CD4-positive, alpha-beta T cell treated with Interleukin-15 for 4 hours (primary cell): ENCODE measurements at places on chromosomes 13 and 19.

GRCh38 chr19:17754634-17755442 lies 3.6 kb downstream of the FCHO1 start:
- no peak for DNase-seq

- DNase-seq: no peak
Observed at GRCh38 chr13:80040196-80040980, 300.5 kb downstream of the SPRY2 start.

DNA sequence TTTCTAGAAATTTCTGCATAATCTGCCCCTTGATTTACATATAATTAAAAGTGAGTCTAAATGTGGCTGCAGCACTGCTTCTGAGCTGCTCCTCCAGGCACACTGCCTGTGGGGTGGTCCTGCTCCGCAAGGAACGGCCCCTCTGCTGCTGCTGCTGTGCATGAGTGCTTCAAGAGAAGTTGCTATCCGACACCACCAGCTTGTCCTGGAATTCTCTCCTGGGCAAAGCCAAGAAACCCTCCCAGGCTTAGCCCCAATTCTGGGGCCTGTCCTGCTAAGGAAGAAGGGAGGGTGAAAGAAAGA lies 7.5 kb upstream of the PDCD5 start:
- DNase-seq: no peak

DNA sequence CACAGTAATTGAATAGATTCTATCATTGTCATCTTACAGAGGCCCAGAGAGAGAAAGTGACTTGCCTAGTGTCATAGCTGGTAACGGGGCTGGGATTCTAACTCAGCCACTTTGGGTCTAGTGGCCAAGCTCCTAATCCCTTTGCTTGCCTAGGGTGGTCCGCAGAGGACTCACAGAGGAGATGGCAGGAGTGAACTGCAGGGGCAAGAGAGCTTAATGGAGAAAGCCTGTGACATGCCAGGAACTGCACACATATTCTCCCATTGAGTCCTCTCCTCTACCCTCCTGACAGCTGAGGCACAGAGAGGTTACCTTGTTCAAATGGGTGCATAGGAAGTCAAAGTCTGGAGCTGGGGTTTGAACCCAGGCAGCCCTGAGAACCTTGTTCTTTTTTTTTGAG lies 2.7 kb downstream of the LSR start:
- DNase-seq: no peak

DNA sequence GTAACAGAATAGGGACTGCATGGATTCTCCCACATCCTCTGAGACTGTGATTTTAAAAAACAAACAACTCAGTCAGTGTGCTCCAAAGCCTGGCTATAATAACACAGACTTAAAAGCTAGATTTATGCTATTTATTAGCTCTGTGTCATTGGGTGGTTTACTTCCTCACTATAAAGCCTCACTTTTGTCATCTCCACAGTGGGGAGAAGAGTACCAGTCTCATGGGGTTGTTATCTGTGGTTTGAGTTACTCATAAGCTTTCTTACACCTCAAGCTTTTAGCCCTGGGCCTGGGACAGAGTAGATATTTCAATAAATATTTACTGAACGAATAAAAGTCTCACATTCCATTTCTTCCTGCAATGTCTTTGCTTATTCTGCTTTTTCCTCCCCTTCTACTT lies 5.3 kb downstream of the RNASEH2B start:
- peak; percentile 48 for DNase-seq

DNA sequence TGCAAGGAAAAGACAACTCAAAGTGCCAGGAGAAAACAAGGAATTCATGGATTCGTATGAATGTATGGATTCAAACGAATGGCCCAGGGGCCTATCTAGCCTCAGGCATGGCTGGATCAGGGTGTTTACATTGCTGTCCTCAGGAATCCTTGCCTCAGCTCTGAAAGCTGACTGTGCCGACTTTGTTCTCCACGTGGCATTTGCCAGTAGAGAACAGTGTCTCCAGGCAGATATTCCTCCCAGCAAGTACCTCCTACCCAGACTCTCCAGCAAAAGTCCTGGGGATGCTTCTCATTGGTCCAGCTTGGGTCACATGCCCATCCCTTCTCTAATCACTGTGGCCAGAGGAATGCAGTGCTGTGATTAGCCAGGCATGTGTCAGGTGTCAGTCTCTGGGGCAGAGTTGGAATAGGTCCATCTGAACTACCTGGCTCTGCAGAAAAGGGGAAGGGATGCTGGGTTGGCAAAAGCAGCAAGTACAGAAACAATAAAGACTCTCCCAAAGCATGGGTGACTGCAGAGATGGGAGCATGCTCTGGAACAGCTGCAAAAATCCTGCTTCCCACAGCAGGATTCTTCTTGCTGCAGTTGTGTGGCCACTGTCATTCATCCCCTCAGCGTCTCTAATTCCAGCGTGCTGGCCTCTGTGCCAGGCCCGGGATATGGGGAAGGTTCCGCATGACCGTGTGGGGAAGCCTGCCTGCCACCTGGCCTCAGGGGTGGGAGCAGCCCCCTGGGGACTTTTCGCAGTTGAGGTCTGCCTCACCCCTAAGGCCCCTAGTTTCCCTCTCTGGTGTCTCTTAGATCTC lies 30.0 kb downstream of the CCNE1 start:
- no peak for DNase-seq

GRCh38 chr13:114071991-114072390 lies 60.4 kb downstream of the RASA3 start:
- no peak for DNase-seq

DNA sequence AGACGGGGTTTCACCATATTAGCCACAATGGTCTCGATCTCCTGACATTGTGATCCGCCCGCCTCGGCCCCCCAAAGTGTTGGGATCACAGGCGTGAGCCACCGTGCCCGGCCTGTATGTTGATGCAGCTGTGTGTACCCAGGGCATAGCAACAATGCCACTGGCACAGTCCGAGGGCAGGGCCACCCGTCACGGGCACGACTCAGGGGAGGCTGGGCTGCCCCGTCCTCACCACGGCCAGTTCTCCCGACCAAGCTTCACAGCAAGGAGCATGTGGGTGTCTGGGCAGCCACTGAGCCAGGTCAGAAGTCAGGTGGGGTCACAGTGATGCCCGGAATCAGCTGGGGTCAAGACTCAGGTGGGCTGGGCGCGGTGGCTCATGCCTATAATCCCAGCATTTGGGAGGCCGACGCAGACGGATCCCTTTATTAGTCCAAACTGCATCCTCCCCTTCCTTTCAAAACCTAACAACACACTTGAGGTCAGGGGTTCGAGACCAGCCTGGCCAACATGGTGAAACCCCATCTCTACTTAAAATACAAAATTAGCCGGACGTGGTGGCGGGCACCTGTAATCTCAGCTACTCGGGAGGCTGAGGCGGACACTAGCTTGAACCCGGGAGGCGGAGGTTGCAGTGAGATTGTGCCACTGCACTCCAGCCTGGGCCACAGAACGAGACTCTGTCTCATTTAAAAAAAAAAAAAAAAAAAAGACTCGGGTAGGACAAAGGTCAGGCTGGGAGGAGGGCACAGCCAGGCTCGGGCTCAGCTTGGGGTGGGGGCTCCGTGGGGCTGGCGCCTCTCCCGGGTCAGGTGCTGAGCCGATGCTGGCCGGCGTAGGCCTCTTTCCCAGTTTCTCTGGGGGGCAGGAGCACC lies 1.2 kb upstream of the CDC34 start:
- DNase-seq: no peak

DNA sequence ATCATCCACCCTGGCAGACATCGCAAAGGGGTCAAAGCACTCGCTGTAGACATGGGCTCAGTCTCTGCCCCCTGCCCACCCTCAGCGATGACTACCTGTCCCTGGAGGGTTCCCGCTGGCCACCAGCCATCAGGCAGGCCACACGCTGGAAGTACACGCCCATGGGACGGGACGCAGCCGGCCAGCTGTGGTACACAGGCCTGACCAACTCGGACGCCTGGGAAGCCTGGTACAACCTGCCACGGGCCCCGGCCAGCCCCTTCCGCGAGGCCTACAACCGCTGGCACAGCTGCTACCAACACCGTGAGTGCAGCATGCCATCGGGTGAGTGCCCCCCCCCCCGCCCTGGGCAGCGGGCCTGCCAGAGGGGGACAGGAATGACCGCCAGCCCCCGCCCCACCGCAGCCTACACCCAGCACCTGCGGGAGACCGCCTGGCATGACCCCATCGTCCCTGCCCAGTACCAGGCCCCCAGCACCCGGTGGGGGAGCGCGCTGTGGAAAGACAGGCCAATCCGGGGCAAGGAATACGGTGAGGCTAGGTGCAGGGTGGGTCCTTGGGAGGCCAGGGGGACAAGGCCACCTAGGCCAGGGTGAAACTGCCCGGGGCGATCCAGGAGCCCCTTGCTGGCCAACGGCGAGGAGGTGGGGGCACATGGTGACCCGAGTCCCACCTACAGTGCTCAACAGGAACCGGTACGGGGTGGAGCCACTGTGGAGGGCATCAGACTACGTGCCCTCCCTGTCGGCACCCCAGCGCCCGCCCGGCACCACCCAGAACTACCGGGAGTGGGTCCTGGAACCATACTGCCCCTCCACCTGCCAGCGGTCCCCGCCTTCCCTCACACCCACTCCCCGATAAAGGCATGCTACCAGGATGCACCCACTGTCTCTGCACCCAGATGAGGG lies 4.4 kb downstream of the TEKTIP1 start:
- no peak for DNase-seq

DNA sequence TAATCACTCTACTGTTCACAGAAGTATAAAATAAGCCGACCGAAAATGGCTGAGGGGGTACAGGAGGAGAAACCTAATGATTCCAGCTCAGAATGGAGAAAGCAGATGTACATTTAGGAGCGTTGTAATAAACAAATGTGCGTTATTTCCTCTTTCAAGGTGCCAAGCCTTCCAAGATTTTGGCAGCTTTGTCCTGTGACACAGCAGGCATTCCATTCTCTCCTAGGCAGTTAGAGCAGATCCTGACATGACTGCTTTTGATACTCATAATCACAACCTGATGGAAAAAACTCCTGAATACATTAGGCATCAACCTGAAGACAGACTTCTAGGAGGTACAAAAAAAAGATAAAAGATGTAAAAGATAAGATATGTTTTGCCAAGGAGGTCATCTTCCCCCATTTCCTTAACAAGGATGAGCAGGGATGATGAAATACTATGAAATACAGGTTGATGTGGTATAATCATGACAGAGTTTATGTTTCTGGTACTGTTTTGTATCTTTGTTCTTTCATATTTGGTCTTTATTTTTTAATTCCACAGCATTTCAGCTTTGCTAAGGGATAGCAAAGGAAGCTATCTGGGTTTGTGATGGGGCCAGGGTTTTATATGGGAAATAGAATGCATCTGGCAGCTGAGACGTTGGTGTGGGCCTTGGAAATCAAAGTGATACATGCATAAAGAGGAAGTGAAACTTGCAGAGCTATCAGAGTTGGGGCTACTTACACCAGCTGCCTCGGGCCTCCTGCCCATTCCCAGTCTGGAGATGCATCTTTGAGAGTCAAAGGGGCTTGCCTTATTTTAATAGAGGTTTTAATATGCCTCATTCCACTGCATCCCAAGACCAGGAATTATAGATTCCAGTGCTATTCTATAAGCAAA lies 222.5 kb downstream of the OXGR1 start:
- DNase-seq: no peak

- no peak for DNase-seq
Observed at GRCh38 chr19:17616961-17617806, 61.7 kb downstream of the COLGALT1 start.

- DNase-seq: peak; percentile 32
Observed at GRCh38 chr19:55585658-55586339, 5.2 kb upstream of the ZNF579 start.

DNA sequence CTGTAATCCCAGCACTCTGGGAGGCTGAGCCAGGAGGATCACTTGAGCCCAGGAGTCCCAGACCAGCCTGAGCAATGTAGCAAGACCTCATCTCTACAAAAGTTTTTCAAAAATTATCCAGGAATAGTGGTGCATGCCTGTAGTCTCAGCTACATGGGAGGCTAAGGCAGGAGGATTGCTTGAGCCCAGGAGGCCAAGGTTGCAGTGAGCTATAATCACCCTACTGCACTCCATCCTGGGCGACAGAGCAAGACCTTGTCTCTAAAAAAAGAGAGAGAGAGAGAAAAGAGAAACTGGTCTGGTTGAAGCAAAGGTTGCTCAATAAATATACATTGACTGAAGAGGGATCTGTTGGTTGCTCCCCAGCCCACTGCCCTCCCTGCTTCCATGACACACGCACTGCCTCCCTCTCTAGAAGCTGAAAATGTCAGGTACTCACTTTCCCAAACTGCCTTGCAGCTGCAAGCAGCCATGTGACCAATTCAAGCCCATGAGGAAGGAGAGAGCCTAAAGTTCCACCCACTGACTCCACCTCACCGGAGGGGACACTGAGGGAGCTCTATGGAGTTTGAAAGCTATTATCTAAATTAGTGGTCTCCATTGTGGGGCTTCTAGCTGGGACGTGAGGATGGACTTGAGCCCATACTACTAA lies 14.0 kb downstream of the CEACAM16 start:
- no peak for DNase-seq

- no peak for DNase-seq
Observed at GRCh38 chr13:44629465-44630183, 53.5 kb upstream of the TSC22D1 start.

DNA sequence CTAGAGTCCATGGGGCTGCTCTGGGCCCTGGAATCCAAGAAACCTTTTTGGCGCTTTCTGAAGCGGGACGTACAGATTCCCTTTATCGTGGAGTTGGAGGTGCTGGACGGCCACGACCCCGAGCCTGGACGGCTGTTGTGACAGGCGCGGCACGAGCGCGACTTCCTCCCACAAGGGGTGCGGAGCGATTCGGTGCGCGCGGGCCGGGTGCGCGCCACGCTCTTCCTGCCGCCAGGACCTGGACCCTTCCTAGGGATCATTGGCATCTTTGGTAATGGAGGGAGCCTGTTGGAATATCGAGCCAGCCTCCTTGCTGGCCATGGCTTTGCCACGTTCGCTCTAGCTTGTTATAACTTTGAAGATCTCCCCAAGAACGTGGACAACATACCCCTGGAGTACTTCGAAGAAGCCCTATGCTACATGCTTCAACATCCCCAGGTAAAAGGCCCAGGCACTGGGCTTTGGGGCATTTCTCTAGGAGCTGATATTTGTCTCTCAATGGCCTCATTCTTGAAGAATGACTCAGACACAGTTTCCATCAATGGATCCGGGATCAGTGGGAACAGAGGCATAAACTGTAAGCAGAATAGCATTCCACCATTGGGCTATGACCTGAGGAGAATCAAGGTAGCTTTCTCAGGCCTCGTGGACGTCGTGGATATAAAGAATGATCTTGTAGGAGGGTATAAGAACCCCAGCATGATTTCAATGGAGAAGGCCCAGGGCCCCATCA lies 3.5 kb upstream of the ZFP82 start:
- DNase-seq: no peak

DNA sequence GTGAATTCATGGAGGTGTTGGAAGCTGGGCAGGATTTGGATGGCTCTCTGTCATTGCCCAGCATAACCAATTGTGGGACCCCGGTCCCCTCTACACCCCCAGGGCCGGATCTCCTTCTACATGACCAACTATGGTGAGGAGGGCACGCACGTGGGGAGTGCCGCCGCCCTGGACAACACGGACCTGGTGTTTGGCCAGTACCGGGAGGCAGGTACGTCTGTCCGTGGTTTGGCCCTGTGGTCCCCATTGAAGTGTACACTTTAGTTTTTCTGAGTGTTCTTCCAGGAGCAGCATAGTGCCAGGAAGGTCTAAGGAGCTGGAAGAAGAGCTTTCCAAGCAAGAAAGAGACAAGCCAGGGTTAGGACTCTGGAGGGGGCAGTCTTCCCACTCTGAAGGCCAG lies 13.2 kb downstream of the B3GNT8 start:
- DNase-seq: no peak

GRCh38 chr19:29741226-29741625 lies 26.2 kb upstream of the C19orf12 start:
- DNase-seq: no peak

GRCh38 chr19:19602136-19602712 lies 16.3 kb downstream of the PBX4 start:
- DNase-seq: peak; percentile 69
